ENCODE measurements at places on chromosomes 7 and 10. TPM values are rescaled to one million over a fixed set of nuclear protein-coding genes. Genes with fewer than 3 reads are reported as not detected.
A peak's percentile ranks its signal among the peaks of the same experiment; 100 is the strongest.

DNA sequence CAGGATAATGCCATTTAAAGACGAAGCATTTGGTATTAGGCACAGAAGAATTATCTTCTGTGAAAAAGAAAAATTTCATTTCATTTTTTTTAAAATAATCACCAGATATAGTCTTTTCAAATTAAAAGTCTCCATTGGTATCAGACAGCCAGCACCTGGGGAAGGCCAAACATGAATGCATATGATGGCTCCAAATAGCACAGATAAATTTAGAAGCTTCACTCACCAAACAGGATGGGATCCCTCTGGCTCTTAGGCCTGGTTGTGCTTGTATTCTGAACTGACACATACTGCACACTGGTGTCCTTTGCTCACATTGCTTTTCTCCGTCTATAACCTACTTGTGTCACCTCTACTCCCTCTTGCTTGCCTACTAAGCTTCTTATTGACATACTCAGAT lies 169.5 kb upstream of the CHRM2 start:
- H3K4me1 ChIP-seq, result peaks cover 5% of the 10 kb centered on the region
- no peak for DNase-seq
- H3K36me3 ChIP-seq, result no peaks in the 10 kb centered on the region
- no peak overlapping the region for H3K4me3 ChIP-seq
- no peak overlapping the region for H3K27ac ChIP-seq
- H3K27me3 ChIP-seq, result no peaks in the 10 kb centered on the region

GRCh38 chr7:94612253-94612652 lies 43.7 kb downstream of the SGCE start:
- H3K27me3 ChIP-seq, result no peaks in the 10 kb centered on the region
- no peak for DNase-seq
- no peaks in the 10 kb centered on the region for H3K4me1 ChIP-seq
- no peak overlapping the region for H3K27ac ChIP-seq
- H3K4me3 ChIP-seq, result no peak overlapping the region

DNA sequence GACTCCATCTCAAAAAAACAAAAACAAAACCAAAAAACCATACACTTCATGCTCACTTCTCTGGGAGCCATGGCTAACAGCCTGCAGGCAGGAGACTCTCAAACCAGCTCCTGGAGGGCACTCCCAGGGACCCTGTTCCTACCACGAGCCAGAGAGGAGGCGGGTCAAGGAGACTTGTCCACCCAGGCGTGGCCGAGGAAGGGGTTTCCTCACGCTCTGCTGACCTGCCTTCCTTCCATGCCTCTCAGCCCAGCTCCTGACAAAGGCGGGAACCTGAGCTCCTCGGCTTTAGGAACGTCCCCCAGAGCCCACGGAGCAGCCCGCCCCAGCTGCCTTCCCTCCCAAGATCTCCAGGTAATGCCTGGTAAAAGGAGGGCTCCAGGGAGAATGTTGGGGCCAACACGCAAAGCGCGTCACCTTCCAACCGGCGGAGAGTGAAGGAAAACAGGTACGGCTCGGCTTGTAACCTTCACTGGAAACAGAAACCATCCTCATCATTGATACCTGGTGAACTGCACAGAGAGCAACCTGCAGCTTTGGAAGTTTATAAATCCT lies 9.5 kb downstream of the GPR146 start:
- no peak for DNase-seq
- no peak overlapping the region for H3K4me3 ChIP-seq
- peaks cover 1% of the 10 kb centered on the region for H3K36me3 ChIP-seq
- no peaks in the 10 kb centered on the region for H3K27me3 ChIP-seq

The FAM237B gene
- not detected for total RNA-seq

- no peaks in the 10 kb centered on the region for H3K36me3 ChIP-seq
- DNase-seq, result peak; percentile 40
- no peaks in the 10 kb centered on the region for H3K4me1 ChIP-seq
- no peaks in the 10 kb centered on the region for H3K27me3 ChIP-seq
- H3K4me3 ChIP-seq, result no peak overlapping the region
Observed at GRCh38 chr7:113159746-113160339, 41.5 kb upstream of the SMIM30 start.

The INSYN2A gene
- not detected for total RNA-seq

DNA sequence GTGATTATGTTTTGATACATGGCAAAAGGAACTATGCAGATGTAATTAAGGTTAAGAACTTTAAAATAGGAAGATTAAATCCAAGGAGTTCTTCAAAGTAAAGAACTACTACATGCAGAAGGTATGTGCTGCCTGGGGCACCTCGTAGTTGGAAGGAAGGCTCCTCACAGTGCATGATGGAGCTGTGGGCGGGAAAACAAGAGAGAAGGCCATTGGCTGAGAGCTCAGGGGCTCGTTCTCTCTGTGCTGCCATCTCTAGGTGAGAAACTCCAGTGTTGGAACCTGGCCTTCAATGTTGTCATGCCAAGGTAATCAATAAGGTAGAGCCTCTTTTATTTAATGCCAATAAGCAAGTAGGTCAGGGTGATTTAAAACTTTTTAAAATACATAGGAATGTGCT lies 391.4 kb upstream of the ETV1 start:
- H3K27me3 ChIP-seq, result no peaks in the 10 kb centered on the region
- peaks cover 6% of the 10 kb centered on the region for H3K4me1 ChIP-seq
- H3K27ac ChIP-seq, result no peak overlapping the region
- H3K36me3 ChIP-seq, result no peaks in the 10 kb centered on the region

DNA sequence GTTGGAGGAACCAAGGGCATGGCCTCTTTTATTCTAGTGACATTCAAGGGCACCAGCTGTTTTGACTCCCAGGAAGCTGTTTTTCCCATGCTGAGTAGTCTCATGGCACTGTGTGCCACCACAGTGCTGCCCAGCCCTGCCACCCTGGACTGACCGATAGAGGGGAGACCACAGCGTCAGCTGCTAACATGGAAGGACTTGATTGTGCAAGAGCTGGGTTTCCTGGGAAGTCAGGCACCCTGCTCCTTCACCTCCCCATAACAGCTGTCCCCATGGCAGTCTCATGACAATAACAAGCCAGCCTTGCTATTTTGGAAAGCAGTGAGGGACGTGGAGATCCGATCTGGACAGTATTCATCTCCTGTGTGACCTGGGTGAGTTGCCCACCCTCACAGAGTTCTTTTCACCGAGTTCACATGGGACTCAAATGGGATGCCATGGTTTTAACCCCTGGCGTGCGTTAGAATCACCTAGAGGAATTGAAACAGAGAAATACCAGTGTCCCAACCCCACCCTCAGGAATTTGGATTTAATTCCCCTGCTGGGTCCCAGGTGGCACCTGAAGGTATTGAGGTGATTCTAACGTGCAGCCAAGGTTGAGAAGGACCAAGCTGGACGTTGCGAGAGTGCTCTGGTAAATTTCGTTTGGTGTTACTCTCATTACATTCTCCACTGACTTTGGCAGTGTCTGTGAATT lies 174.8 kb downstream of the CELF2 start:
- no peak overlapping the region for H3K4me3 ChIP-seq
- DNase-seq, result peak; percentile 23
- H3K4me1 ChIP-seq, result peaks cover 9% of the 10 kb centered on the region

- no peak overlapping the region for H3K27ac ChIP-seq
- H3K36me3 ChIP-seq, result no peaks in the 10 kb centered on the region
- no peaks in the 10 kb centered on the region for H3K4me1 ChIP-seq
- no peak for DNase-seq
- no peaks in the 10 kb centered on the region for H3K27me3 ChIP-seq
- H3K4me3 ChIP-seq, result no peak overlapping the region
Observed at GRCh38 chr7:29825775-29826529, 19.6 kb downstream of the WIPF3 start.

DNA sequence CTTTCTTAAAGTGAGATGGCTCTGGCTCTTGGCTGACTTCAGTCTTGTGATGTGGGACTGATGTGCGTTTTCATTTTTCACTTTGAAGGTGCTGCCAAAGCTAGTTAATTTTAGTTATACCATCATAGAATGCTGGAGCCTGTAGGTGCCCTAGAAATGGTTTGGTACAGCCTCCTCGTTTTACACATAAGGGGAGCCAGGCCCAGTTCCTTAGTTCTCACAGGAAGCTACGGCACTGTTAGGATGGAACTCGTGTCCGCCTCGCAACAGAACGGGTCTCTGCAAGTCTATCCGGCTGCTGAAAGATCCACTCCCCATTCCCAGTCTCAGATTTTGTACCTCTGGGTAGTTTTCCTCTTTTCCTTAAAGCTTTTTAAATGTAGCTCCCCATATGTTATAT lies 173.2 kb upstream of the PRPS1L1 start:
- H3K27me3 ChIP-seq, result no peaks in the 10 kb centered on the region
- H3K27ac ChIP-seq, result no peak overlapping the region
- H3K4me3 ChIP-seq, result no peak overlapping the region

DNA sequence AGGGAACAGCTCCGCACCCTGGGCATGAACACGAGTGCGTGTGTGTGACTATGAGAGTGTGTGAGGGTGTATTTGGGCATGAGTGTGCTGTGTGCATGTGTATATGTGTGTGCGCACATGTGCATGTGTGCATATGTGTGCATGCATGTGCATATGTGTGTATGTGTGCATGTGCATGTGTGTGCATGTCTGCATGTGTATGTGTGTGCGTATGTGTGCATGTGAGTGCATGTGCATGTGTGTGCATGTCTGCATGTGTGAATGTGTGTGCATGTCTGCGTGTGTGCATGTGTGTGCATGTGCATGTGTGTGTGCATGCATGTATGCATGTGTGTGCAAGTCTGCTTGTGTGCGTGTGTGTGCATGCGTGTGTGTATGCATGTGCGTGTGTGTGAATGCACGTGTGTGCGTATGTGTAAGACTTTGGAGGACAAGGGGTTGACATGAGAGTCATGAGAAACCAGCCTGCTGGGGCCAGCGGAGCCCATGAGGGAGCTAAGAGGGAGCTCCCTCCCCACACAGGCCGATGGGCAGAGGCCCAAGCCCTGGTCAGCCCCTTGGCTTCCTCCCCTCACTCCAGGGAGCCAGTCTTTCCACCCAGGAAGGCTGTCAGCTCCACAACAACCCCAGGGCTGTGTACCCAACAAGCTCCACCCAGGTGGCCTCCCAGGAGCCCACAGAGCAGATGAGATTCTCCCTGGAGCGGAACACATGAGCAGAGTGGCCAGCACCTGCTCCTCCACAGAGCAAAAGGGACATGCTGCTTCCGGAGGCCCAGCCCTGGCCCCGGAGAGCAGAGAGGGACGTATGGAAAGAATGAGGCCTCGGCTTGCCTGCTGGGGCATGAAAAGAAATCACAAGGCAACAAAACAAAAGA lies 142.5 kb upstream of the PPP2R2D start:
- DNase-seq, result no peak
- no peak overlapping the region for H3K27ac ChIP-seq
- H3K4me3 ChIP-seq, result no peak overlapping the region
- H3K36me3 ChIP-seq, result no peaks in the 10 kb centered on the region

DNA sequence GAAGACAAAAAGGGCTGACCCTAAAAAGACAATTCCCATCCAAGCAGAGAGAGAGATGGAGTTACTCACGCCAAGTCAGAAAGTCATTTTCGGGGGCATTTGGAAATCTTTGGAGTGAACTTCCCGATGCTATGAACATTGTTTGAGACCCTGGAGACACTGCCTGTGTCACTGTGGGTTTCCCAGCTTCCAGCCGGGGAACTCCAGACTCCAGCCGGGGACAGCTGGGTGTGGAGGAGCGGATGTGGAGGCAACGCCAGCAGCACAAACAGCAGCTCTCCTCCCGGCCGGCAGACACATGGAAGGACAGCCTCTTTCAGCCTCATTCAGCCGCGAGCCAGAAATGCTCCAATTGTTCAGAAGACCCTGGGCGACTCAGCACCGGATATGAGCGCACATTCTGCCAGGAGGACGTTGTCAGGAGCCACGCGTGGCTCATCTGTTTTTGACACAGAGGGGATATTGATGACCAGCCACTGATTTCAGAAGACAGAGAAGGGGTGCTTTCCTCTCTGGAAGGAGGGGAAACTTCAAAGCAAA lies 97.6 kb downstream of the PRPF18 start:
- H3K4me3 ChIP-seq, result no peak overlapping the region
- DNase-seq, result peak; percentile 31
- H3K27ac ChIP-seq, result no peak overlapping the region

The UBE2H gene
- 92.6 TPM for total RNA-seq

- no peak overlapping the region for H3K27ac ChIP-seq
- no peaks in the 10 kb centered on the region for H3K27me3 ChIP-seq
- DNase-seq, result no peak
- no peaks in the 10 kb centered on the region for H3K36me3 ChIP-seq
Observed at GRCh38 chr10:22837351-22837750, 90.5 kb upstream of the ARMC3 start.

DNA sequence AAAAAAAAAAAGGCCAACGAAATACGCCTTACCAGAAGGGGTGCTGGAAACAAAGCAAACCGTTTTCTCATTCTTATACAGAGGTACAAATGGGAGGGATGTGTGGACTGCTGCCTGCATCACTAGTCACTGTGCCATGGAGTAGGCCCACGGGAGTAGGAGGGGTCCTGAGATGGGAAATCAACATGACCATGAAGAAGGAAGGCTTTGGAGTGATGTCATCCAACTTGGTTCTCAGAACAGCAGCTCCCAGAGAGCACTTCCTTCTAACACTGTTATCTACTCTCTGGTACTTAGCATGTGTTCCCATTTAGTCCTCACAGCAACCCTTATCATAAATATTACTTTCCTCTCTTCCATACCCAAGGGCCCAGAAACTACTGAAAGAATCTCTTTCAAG lies 60.0 kb upstream of the LRGUK start:
- no peaks in the 10 kb centered on the region for H3K36me3 ChIP-seq
- no peaks in the 10 kb centered on the region for H3K4me1 ChIP-seq
- H3K27me3 ChIP-seq, result no peaks in the 10 kb centered on the region
- DNase-seq, result no peak
- no peak overlapping the region for H3K4me3 ChIP-seq
- H3K27ac ChIP-seq, result no peak overlapping the region

The GPC2 gene
- total RNA-seq, result 0.99 TPM

The HIBADH gene
- total RNA-seq, result 31.0 TPM

The NKX2-3 gene
- total RNA-seq, result not detected

DNA sequence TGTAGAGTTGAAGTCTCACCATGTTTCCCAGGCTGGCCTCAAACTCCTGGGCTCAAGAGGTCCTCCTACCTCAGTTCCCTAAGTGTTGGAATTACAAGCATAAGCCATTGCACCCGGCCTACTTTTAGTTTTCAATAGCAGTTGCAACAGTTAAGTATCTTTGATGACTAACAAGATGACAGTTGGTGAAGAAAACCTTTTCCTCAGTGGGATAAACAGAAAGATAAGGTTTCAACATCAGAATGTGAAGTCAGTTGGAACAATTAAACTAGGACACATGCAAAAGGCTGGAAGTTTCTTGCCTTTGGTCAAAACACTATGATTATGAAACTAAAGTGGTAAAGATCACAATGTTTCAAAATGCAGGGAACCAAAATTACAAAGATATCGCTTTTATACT lies 169.2 kb downstream of the ZNF438 start:
- no peak overlapping the region for H3K27ac ChIP-seq
- no peak for DNase-seq
- no peaks in the 10 kb centered on the region for H3K36me3 ChIP-seq
- no peaks in the 10 kb centered on the region for H3K27me3 ChIP-seq
- no peak overlapping the region for H3K4me3 ChIP-seq
- H3K4me1 ChIP-seq, result no peaks in the 10 kb centered on the region

- H3K36me3 ChIP-seq, result no peaks in the 10 kb centered on the region
- H3K4me1 ChIP-seq, result peaks cover 19% of the 10 kb centered on the region
- H3K27ac ChIP-seq, result peak overlapping the region; percentile 62
- peak; percentile 19 for DNase-seq
Observed at GRCh38 chr10:113610631-113611601, 52.9 kb downstream of the NRAP start.

GRCh38 chr10:29751684-29752083 lies 116.9 kb upstream of the SVIL start:
- H3K36me3 ChIP-seq, result no peaks in the 10 kb centered on the region
- no peak for DNase-seq
- H3K27me3 ChIP-seq, result no peaks in the 10 kb centered on the region
- H3K27ac ChIP-seq, result no peak overlapping the region

GRCh38 chr7:7704867-7705266 lies 13.5 kb downstream of the RPA3 start:
- no peak overlapping the region for H3K27ac ChIP-seq
- H3K27me3 ChIP-seq, result no peaks in the 10 kb centered on the region
- peaks cover 30% of the 10 kb centered on the region for H3K4me1 ChIP-seq

The ADARB2 gene
- total RNA-seq, result 8.0 TPM

All from body of pancreas (tissue), 4 donors.